ENCODE measurements at places on chromosomes 16 and 17. TPM values are rescaled to one million over a fixed set of nuclear protein-coding genes. Genes with fewer than 3 reads are reported as not detected.
A peak's percentile ranks its signal among the peaks of the same experiment; 100 is the strongest.

The TBC1D3B gene
- 6.3 TPM for total RNA-seq

The WNT3 gene
- 2.0 TPM for total RNA-seq

The DNAH17 gene
- 0.25 TPM for total RNA-seq

The C1QTNF8 gene
- not detected for total RNA-seq

GRCh38 chr17:48352630-48353029, 77.4 kb downstream of the SKAP1 start:
- DNase-seq, result no peak

DNA sequence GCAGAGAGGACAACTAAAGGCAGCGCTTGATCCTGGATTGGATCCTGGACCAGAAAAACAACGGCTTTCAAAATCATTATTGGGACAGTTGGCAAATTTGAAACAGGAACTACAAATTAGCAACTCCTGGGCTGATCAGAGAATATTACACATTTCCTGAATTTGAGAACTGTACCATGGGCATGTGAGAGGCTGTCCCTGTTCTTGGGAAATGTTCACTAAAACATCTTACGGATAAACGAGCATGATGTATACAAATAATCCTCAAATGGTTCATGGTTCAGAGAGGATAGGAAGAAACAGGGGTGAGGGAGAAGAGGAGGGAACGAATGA, 2.3 kb upstream of the ITGAE start:
- no peak for DNase-seq

DNA sequence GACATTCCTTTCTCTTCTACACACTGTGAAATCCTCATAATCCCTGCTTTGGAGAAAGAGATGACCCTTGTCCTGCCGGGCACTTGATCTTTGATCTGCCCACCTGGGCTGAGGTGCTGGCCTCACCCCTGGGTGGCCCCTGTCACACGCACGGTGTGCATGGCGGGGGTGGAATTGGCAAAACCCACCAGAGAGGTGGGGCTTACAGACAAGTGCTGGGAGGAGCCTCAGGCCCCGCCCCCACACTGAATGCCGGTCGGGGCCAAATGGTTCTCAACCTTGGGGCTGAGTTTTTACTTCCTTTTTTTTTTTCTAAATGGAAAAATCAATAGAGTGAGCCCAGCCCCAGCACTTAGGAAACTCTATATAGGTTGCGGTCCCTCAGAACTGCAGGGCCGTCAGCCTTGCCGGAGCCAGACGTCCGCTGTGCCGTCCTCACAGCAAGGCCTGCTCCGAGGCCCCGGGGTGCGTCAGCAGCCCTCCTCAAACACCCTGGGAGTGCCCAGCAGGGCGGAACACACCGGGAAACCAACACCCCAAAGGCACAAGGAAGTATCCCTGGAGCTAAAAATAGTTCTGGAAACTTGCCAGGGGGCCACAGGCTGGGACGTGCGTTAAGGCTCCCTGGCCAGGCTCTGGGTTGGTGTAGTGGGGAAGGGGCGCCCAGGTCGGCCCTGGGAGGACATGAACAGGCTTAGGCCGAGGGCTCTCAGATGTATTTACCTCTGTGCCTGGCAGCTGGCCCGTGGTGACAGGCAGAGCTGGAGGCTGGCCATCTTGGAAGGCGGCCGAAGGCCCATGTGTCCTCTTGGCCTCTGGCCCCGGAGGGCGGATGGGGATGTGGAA, 11.0 kb downstream of the GPRC5C start:
- peak; percentile 50 for DNase-seq

DNA sequence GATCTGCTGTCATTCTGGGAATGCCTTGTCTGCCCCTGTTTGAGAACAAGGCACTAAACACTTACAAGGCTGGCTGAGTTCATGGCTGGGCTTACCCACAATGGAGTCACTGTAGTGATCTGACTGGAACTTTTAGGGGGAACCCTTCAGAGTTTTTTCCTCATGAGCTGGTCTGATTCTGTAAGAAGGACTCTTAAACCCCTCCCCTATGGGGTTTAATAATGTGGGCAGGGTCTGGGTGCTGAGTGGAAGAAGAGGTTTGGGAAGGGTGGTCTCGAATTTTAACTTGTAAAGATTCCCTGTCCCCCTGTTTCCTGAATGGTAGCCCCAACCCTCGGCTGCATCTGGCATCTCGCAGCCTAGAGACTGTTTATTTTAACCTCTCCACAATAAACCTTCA, 30.6 kb downstream of the OSBPL7 start:
- no peak for DNase-seq

- no peak for DNase-seq
These were observed 25.3 kb upstream of the SCNN1B start for GRCh38 chr16:23276821-23277220.

GRCh38 chr17:4908301-4908700, 5.4 kb upstream of the CHRNE start:
- DNase-seq, result no peak

- no peak for DNase-seq
These were observed 3.2 kb upstream of the EXOSC6 start for GRCh38 chr16:70254965-70255286.

- DNase-seq, result no peak
These were observed 157.1 kb downstream of the RGS9 start for GRCh38 chr17:65294181-65294719.

DNA sequence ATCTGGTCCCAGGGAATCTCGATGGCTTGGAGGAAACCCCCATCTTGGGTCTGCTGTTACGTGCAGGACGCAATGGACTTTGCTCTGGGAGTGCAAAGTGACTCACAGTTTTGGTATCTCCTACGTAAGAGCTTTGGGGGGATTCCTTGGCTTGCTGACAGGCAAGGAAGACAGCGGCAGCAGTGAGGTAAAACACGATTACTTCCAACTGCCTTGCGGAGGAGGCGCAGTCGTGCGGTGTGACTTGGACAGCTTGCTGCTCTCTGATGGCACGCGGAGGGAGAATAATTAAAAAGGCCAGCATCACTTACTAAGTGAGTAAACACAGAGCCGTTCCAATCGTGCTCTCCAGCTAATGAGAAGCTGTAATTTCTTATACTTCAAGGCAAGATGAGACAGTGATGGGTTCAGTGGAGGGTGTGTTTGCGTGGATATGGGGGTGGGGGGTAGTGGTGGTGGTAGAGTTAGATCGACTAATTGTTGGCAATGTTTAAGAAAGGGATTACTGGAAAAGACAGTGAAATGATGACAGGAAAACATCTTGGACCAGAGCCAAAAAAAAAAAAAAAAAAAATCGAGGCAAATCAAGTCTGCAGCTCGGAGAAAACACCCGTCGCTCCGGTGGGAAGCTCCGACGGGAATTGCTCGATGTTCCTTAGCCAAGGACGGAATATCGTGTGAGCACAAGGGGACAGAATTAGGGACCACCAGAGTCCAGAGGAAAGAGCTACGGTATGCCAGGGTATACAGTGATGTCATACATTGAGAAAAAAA, 184.8 kb upstream of the ZFHX3 start:
- peak; percentile 43 for DNase-seq

- no peak for DNase-seq
These were observed 220.0 kb downstream of the IRX3 start for GRCh38 chr16:54066451-54067105.

DNA sequence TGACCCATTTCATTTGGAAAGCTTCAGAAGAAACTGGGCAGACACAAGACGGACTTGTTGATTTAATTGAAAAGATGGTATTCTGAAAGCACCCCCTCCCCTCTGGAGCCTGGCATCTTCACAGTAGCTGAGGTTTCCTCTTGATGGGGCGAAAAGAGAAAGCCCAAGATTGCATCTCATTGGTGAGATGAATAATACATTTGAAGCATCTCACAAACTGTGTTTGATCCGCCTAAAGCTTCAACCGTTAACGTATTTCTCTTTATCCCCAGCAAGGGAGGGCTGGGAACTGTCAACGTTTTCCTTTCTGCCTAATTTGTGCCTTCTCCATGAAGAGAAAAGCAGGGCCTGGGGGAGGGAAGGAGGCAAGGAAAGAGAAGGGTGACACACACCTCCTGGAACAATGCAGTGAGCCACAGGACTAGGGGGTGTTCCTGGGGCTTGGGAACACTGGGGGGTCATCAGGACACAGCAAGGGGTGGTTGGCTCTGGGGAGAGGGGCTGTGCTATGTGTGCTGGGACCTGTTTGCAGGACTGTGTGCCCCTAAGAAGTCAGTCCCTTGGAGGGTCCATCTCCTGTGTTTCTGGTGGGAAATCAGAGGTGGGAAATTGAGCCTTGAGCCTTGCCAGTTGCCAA, 18.5 kb upstream of the PIPOX start:
- DNase-seq, result no peak

GRCh38 chr17:76141212-76142038, at the start of gene FOXJ1:
FOXJ1 (minus strand) TSS chr17:76141245; CDS start chr17:76140395, 850 bp downstream.
- peak; percentile 65 for DNase-seq

- no peak for DNase-seq
These were observed 66.4 kb downstream of the NDEL1 start for GRCh38 chr17:8502126-8502525.

Data from kidney epithelial cell (primary cell).